ENCODE measurements at places on chromosomes 1 and 21.

DNA sequence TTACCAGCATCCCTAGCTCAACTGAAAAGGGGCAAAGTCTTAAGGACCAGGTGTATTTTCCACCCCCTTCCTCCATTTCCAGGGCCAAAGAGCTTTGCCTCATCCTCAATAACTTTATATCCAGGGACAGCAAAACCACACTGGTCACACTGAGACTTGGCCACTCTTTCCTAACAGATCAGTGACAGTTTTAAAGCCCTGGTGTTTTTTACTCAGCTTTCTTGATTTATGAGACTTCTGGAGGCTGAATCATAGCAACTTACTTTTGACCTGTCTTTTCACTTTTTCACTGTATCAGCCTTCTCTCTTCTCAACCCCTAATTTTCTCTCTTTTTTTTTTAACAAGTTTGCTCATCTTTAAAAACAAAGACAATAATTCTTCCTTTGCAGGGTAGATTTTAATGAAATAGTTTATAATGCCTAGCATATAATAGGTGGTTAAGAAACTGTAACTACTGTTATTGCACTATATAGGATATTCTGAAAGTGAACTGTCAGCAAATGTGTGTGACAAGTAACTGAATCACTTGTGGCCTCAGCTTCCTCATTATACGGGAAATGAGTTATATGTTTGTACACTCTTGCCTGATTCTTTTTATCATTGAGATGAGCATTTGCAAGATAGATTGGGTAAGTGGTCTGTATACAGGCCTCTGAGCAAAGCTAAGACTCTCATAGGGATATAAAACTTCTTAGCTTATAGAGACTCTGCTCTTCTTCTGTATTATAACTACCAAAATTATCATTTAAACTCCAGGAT lies 19.7 kb upstream of the DYNLT5 start:
- DNase-seq, result no peak

DNA sequence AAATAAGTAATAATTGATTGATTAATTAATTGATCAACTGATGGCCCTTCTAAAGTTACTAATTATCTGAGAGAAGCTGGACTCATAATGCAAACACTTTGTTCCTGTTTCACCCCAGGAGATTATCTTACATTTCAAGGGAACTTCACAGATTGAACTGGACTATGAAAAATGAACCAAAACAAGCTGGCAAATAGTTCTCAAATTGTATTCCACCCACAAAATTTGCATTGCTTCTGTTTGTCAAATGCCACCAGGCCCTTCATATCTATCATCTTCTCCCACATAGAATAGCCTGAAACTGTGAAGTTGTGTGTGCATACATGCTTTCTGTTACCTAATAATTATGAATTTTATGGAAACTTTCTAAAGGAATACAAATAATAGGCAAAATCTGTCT lies 104.0 kb downstream of the ZNF281 start:
- DNase-seq, result no peak

DNA sequence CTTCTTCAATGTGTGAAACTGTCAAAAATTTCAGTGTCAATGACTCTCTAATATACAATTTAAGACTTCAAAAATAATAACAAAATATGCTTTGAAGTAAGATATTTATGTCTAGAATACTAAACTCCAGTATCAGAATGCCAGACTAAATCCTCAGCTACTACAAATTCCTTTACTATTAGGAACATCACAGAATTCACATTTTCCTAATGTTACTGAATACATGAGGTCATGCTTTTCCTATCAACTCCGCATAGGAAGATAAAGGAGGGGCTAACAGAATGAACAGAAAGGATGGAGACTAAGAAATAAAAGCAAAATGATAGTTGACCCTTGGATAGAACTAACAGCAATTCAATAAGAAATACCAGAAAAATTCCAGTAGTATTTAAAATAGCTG lies 292.7 kb downstream of the SDCCAG8 start:
- DNase-seq, result no peak

GRCh38 chr1:216032284-216032683 lies 391.0 kb downstream of the USH2A start:
- DNase-seq, result no peak

DNA sequence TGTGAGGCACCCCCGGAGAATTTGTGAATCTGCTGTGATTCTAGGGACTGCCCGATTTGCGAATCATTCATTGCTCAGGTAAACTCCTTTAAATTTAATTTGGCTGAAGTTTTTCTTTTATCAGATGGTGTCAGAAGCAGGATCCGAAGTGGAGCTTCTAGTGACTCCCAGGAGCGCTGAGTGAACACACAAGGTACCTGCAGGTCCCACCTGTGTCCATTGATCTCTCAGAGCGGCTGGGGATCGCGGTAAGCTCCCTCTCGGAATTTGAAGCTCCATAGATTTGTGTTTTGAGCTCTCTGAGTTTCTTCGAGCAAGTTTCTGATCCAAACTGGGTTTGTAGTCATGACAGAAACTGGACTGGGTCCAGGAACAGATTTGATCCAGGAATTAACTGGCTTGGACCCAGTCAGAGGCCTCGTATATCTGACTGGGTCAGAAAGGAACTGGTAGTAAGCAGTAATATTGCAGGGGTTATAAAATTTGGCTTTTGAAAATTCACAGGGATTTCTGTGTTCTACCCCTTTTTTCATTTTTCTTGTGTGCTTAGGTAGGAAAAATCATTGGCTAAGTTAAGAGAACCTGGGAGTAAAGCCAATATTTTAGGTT lies 56.2 kb upstream of the EDEM3 start:
- no peak for DNase-seq

- DNase-seq, result no peak
Measured at GRCh38 chr1:31793586-31794285, 22.1 kb downstream of the SPOCD1 start.

DNA sequence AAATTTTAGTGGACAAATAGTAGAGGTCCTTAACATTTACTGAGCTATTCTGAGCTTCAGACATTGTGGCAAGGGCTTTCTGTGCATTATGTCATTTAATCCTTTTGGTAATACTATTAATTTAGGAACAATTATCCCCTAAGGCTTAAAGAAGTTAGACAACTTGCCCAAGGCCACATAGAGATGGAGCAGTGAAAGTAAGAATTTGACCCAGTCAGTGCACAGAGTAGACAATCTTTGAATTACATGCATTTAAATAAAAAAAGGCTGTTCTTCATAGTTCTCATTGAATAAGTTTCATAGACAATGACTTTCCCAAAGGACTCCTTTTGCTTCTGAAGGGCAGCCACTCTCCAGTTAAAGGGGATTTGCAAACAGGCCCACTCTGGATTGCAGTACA lies 142.7 kb downstream of the RUNX1 start:
- no peak for DNase-seq

GRCh38 chr1:180192172-180192571 lies 37.5 kb downstream of the QSOX1 start:
- no peak for DNase-seq

DNA sequence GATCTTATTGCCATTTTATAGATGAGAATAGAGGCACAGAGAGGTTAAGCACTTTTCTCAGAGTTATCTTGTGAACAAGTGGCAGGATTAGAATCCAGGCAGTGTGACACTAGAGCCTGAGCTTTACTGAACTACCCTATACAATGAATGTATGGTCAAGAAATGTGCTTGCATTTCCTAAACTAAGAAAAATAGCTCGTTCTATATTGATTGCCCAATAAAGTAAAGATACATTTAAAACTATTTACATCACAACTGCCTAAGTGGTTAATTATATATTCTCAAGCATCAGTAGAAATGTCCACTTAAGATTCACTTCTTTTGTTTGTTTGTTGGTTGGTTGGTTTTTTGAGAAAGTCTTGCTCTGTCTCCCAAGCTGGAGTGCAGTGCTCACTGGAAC lies 91.6 kb downstream of the ZFYVE9 start:
- no peak for DNase-seq

GRCh38 chr1:92854101-92854785 lies 22.4 kb downstream of the RPL5 start:
- DNase-seq, result no peak

GRCh38 chr1:218585511-218586184 lies 240.5 kb downstream of the TGFB2 start:
- DNase-seq, result no peak

GRCh38 chr1:58412071-58412580 lies 134.4 kb downstream of the OMA1 start:
- DNase-seq, result no peak

- no peak for DNase-seq
Measured at GRCh38 chr1:79660129-79660528, 653.6 kb upstream of the ADGRL4 start.

DNA sequence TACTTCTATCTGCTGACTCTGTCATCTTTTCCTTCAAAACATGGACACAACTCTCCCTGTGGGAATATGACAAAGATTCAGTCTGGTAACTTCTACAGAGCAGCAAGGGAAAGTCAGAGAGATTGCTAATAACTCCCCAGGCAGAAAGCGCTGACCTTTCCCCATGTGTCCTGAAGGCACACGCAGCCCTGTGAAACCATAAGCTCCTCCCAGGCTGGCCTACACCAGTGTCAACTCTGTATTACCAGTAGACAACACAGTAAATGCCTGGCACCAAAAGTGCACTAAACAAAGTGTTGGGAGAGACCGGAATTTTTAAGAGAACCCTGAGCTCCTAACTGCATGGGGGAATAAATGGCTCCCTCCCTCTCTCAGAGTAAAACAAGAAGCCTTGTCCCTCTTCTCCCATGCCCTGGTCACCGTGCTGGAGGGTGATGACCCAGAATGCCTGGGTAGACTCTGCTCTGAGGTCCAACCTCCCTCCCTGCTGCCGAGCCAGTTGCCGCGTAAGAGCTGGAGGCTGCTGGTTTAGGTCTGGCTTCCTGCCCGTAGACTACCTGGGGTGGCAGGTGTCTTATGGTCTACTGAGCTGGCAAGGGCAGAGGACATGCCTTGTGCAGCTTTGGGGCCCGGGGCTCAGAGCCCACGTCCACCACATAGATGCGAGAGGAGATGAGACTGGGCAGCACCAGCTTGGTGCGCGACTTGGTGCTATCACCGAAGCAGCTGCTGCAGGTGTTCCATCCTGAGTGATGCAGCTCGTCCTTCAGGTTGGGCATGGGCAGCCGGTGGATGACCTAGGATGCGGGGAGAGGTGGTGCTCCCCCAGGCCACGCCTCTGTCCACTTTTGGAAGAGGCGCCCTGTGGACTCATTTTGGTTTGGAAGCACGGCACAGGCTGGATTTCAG lies 3.9 kb downstream of the SELENBP1 start:
- DNase-seq, result no peak

DNA sequence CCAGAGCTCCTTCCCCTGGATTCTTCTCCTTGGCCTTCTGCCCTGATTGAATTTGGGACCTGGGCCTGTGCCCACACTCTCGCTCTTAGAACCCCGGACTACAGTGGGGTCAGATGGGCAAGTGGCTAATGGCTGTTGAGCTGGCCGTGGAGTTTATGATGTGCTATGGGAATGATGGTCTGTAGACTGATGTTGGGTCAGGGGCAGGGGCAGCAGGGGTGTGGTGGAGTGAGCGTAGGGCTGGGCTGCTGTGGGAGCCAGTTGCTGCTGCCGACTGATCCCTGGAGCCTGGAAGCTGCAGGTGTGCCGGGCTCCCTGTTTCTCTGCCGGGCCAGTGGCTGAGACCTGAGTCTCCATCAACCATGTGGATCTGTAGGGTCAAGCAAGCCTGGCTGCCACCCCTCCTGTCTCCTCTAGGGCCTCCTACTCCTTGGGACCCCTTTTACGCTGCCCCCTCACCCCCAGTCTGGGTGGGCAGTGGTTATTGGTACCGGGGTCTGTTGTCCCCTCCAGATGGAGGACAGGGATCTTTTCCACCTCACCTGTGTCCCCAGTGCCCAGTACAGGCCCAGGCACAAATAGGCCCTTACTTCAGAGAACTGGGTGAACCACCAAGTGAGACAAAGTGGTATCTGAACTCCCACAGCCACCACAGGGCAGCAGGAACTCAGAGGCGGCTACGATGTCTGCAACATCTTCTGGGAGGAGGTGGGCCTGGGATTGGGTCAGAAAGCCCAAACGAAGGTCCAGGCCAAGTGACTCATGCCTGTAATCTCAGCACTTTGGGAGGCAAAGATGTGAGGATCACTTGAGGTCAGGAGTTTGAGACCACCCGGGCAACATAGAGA lies 5.1 kb downstream of the PODN start:
- no peak for DNase-seq

DNA sequence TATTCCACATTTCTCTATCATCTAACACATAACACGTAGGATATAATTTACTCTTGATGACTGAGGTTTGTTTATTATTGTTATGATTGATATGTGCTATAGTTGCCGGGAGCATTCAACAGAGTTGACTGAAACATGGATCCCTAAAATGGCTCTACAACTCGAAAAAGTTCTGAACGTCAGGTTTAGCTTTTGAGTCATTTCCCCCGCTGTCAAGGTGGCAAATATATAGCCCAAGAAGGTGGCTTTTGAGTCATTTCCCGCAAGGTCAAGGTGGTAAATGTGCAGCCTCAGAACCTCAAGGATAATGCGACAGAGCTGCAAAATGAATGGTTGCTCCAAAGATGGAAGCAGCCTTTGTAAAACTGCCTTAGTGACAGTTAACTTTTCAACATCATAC lies 104.0 kb downstream of the NIBAN1 start:
- DNase-seq, result no peak

GRCh38 chr1:198679535-198680173 lies 40.8 kb downstream of the PTPRC start:
- DNase-seq, result no peak

DNA sequence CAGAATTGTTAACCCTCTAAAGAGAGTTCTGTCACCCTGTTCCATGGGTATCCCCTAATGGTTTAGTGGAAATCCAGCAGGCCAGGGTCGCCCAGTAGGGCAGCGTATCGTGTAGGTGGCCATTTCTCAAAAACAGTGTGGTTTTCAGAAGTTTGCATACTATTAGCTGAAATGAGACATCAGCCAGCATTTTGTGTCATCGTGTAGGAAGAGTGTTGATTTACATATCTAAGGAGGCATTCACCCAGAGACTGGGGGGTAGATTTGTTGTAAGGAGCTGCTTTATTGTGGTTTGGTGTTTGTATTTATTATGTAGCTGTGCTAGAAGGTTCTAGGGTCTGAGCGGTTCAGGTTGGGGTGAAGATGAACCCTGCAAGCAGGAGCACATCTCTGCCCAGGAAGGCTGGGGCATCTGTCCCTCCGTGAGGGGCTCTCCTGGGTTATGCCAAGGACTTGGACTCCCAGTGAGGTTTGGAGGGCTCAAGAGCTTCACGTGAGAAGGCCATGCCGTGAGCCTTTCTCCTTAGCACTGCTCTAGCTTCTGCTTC lies 174.4 kb downstream of the PGBD5 start:
- DNase-seq, result no peak

GRCh38 chr1:94698759-94699502 lies 121.2 kb upstream of the SLC44A3 start:
- no peak for DNase-seq

GRCh38 chr1:21308330-21308729 lies 18.1 kb upstream of the ECE1 start:
- no peak for DNase-seq

DNA sequence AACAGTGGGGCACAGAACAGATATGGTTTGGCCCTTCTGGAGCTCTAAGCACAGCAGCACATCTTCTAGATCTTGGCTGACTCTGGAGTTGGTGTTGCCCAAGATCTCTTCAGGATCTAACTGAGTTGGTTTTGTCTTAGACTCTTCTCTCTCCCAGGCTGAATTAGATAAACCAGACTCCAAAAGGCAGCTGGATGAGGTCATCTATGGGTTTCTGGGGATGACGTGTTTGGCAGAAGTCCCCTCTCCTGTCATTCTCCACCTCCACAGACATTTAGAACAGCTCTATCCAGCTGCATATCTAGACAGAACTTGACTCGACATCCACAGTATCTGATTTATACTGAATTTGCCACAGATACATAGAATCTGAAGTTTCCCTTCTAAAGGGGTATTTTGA lies 75.3 kb downstream of the ST6GALNAC5 start:
- no peak for DNase-seq

Measured in stimulated activated CD8-positive, alpha-beta memory T cell treated with anti-CD3 and anti-CD28 coated beads, Interleukin-12 subunit alpha, Interleukin-12 subunit beta, amount 100 ng/mL, for 4 hours (primary cell).